Dorsolateral prefrontal cortex (tissue), 122 donors: ENCODE measurements at places on chromosomes 5 and 9. TPM values are rescaled to one million over a fixed set of nuclear protein-coding genes. Genes with fewer than 3 reads are reported as not detected.

The MYORG gene
- 28.9 TPM for total RNA-seq

The PNPLA7 gene
- 38.5 TPM for total RNA-seq

The SLC6A7 gene
- total RNA-seq = 68.7 TPM

The PKD2L2 gene
- 0.70 TPM for total RNA-seq

The PIP5K1B gene
- 11.8 TPM for total RNA-seq

The C9orf72 gene
- 34.6 TPM for total RNA-seq

The PRRC2B gene
- total RNA-seq = 392 TPM

The SPDL1 gene
- 16.0 TPM for total RNA-seq

The OSMR gene
- 8.8 TPM for total RNA-seq

The MEF2C gene
- 367 TPM for total RNA-seq

The GABRP gene
- not detected for total RNA-seq

The PSMD5 gene
- 30.7 TPM for total RNA-seq

The REEP2 gene
- total RNA-seq = 137 TPM

The PCDHAC2 gene
- total RNA-seq = 32.1 TPM
